ENCODE measurements at places on chromosomes 2 and 18.
A peak's percentile ranks its signal among the peaks of the same experiment; 100 is the strongest.

DNA sequence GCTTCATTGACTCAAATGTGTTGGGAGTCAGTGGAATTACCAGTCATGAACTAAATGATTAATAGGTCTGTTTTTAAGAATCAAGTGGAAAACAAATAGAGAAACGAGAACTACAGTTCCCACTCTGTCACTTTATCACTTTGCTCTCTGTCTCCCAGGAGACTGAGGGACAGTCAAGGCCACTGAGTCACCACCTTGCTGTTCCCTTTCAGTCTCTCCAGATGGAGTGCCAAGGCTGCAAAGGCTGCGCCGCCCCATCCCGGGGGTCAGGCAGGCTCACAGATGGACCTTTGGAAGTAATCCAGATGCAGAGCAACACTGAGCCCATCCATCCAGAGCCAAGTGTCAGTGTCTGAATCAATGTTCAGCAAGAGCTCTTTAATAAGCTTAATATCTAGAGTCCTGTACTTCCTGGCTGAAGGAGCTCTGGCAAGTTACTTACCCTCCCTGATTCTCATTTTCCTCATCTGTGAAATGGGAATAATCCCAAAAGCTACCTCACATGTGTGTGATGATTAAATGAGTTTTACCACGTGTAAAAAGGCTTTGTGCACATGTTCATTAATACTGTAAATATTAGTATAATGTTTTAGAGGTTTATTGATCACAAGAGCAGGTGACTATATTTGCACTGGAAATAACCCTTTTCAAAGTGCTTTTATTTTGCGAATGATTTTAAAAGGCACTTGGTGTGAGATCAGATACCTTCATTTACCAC, 43.0 kb upstream of the EFEMP1 start:
- H3K27ac ChIP-seq = no peak overlapping the region
- no peak for DNase-seq
- no peaks in the 10 kb centered on the region for H3K36me3 ChIP-seq
- no peaks in the 10 kb centered on the region for H3K4me1 ChIP-seq
- H3K27me3 ChIP-seq = no peaks in the 10 kb centered on the region
- H3K4me3 ChIP-seq = no peak overlapping the region

GRCh38 chr2:138493334-138493733, 8.2 kb upstream of the SPOPL start:
- H3K36me3 ChIP-seq = no peaks in the 10 kb centered on the region
- no peak overlapping the region for H3K27ac ChIP-seq
- H3K27me3 ChIP-seq = no peaks in the 10 kb centered on the region
- no peak overlapping the region for H3K4me3 ChIP-seq

- no peaks in the 10 kb centered on the region for H3K4me1 ChIP-seq
- DNase-seq = no peak
These were observed 264.4 kb downstream of the ERBB4 start for GRCh38 chr2:212274215-212274614.

GRCh38 chr2:69501301-69501700, 64.1 kb upstream of the NFU1 start:
- no peak for DNase-seq
- H3K36me3 ChIP-seq = no peaks in the 10 kb centered on the region
- no peak overlapping the region for H3K4me3 ChIP-seq
- no peak overlapping the region for H3K27ac ChIP-seq
- H3K27me3 ChIP-seq = no peaks in the 10 kb centered on the region
- H3K4me1 ChIP-seq = peaks cover 3% of the 10 kb centered on the region

- no peaks in the 10 kb centered on the region for H3K4me1 ChIP-seq
- H3K27ac ChIP-seq = no peak overlapping the region
- no peaks in the 10 kb centered on the region for H3K36me3 ChIP-seq
- H3K27me3 ChIP-seq = no peaks in the 10 kb centered on the region
- DNase-seq = no peak
These were observed 15.8 kb downstream of the GKN2 start for GRCh38 chr2:68936889-68937288.

- H3K4me3 ChIP-seq = no peak overlapping the region
- no peak overlapping the region for H3K27ac ChIP-seq
- DNase-seq = no peak
- H3K36me3 ChIP-seq = no peaks in the 10 kb centered on the region
- no peaks in the 10 kb centered on the region for H3K4me1 ChIP-seq
- no peaks in the 10 kb centered on the region for H3K27me3 ChIP-seq
These were observed 404.7 kb downstream of the BCL11A start for GRCh38 chr2:60148716-60149115.

- H3K27me3 ChIP-seq = no peaks in the 10 kb centered on the region
- DNase-seq = no peak
- no peaks in the 10 kb centered on the region for H3K4me1 ChIP-seq
- H3K27ac ChIP-seq = no peak overlapping the region
These were observed 3.9 kb upstream of the CYTIP start for GRCh38 chr2:157447741-157448140.

DNA sequence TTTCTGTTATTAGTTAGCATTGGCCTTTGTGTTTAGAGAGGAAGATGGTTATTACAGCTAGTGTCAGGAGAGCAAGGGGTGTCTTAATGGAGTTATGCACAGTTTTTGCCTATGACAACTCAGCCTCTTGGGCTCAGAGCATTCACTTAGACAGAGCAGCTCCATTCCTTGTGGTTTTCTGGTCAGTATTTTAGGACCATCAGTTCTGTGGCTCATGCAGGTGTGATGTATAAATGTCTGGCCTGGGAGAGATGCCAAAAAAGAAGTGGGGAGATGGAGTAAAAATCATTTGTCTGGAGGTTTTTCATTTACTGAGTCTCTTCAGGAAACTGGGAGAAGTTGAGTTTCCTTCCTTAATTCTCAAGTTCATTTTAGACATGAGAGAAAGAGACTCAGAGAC, 79.7 kb downstream of the PRKCE start:
- H3K27ac ChIP-seq = no peak overlapping the region
- H3K36me3 ChIP-seq = no peaks in the 10 kb centered on the region
- 0 out of 2 replicates have a peak, but pooled peaks cover 3% of the 10 kb centered on the region for H3K4me1 ChIP-seq
- DNase-seq = no peak
- H3K27me3 ChIP-seq = no peaks in the 10 kb centered on the region

- 0 out of 2 replicates have a peak overlapping the region, but pooled peaks have one; percentile 7 for H3K27ac ChIP-seq
- peaks cover 24% of the 10 kb centered on the region for H3K27me3 ChIP-seq
- H3K4me1 ChIP-seq = peaks cover 7% of the 10 kb centered on the region
- DNase-seq = peak; percentile 82
- no peaks in the 10 kb centered on the region for H3K36me3 ChIP-seq
- H3K4me3 ChIP-seq = peak overlapping the region; percentile 71
These were observed 864 bp downstream of the LBH start for GRCh38 chr2:30231996-30232800.

DNA sequence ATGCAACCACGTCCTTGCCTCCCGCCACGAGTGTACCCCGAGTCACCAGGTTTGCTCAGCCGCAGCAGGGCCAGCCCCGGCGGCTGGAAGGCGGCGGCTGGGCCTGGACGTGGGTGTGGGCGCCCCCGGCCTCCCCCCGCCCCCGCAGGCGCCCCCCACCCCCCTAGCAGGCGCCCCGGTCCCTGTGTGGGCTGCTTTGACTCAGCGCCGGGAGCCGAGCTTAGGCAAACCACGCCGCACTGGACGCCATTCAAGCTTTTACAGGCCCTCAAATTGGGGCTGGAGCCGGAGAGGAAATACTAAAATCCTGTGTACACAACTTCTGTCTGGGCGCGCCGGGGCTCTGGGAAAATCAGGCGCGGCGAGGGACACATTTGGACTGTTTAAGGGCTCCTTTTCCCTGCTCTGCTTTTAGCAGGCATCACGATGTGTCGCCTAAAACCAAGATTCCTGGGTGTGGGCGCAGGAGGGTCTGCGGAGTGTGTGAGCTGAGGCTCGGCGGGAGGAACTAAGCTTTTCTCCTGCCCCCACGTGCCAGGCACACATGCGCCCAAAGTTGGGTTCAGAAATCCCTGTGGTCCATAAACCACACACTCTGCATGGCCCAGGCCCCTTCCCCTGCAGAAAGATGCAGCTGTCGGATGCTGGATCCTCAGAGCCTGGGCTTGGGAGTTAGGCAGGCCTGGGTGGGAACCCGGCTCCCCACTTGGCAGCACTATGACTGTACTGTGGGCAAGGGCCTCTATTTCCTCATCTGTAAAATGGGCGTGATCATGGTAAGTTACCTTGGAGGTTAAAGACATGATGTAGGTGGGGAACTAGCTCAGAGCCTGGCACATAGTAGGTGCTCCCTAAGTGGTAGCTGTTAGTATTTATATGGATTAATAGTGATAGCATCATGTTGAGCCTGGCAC, 57.6 kb downstream of the ATOH8 start:
- H3K4me1 ChIP-seq = no peaks in the 10 kb centered on the region
- H3K27me3 ChIP-seq = no peaks in the 10 kb centered on the region
- H3K27ac ChIP-seq = no peak overlapping the region
- no peaks in the 10 kb centered on the region for H3K36me3 ChIP-seq

DNA sequence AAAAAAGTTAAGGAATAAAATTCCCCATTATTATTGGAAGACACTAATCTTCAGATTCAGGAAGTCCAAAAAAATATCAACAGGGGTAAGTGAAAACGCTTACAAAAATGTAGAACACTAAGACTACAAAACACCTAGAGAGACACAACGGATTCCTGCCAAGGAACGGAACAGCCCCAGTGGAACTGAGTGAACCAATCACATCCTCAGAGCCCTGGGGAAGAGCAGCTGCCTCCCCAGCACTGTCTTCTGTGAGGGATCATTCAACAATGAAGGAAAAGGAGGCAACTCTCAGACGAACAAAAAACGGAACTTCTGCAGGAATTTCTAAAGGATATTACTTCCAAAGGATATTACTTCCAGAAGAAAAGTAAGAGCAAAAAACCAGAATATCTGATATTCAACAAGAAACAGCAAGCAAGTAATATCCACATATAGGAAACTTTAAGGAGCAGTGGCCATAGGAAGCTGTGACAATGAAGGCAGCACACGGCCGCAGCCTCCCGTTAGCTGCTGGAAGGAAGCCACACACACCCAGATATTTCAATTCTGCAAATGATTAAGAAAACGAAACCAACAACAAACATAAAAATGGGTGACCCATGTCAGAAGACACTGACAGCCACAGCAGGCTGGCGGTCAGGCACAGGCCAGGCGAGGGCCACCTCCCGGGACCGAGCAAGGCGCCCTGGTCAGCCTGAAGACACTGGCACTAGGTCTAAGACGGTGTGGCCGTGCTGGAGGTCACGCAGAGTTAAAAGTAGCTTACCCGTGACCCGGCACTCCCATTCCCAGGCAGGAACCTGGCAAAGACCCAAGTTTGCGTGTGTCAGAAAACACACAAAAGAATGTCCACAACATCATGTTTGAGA, 81.8 kb downstream of the HDAC4 start:
- no peak overlapping the region for H3K4me3 ChIP-seq
- H3K4me1 ChIP-seq = no peaks in the 10 kb centered on the region
- peak; percentile 42 for DNase-seq
- H3K36me3 ChIP-seq = 0 out of 2 replicates have a peak, but pooled peaks cover 5% of the 10 kb centered on the region
- H3K27me3 ChIP-seq = no peaks in the 10 kb centered on the region
- no peak overlapping the region for H3K27ac ChIP-seq

DNA sequence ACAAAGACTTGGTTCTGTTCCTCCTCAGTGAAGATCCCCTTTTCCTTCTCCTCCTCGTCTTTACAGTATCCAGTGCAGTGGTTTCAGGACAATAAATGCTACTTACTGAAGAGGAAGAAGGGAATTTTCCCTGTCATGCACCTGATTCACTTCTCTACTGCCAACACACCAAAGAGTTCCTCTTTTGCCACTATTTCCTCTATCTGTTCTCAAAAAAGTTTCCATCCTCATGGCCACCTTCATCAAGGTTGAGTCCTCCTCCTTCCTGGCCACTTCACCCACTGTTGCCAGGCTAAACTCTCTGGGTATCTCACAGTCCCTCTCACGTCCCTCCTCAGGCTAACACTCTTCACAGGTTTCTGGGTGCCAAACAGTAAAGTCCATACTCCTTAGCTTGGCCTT, 41.7 kb downstream of the PLEKHM3 start:
- no peak overlapping the region for H3K4me3 ChIP-seq
- H3K4me1 ChIP-seq = no peaks in the 10 kb centered on the region
- no peak for DNase-seq

- no peaks in the 10 kb centered on the region for H3K4me1 ChIP-seq
- H3K27ac ChIP-seq = no peak overlapping the region
- H3K36me3 ChIP-seq = no peaks in the 10 kb centered on the region
- no peak overlapping the region for H3K4me3 ChIP-seq
These were observed 441.4 kb downstream of the SLC4A3 start for GRCh38 chr2:220068846-220069245.

DNA sequence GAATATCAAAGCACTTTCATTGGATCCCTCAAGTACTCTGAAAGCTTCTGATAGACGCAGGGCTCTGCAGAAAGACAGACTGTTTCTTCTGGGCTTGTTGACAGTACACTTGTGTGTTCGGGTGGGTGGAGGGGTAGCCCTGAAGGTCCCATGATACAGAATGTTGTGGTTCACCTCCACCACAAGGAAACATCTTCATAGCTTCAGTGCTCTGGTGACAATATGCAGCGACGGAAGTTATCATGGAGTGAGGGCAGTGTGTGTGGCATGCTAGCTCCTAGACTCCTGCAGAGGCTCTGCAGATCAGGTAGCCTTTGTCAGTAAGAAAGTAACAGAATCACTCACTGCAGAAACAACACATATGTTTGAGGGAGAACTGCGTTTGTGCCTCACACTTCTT, 90.7 kb downstream of the MEIS1 start:
- H3K4me3 ChIP-seq = no peak overlapping the region
- H3K27me3 ChIP-seq = no peaks in the 10 kb centered on the region
- no peak overlapping the region for H3K27ac ChIP-seq
- H3K4me1 ChIP-seq = peaks cover 3% of the 10 kb centered on the region
- H3K36me3 ChIP-seq = no peaks in the 10 kb centered on the region
- no peak for DNase-seq

DNA sequence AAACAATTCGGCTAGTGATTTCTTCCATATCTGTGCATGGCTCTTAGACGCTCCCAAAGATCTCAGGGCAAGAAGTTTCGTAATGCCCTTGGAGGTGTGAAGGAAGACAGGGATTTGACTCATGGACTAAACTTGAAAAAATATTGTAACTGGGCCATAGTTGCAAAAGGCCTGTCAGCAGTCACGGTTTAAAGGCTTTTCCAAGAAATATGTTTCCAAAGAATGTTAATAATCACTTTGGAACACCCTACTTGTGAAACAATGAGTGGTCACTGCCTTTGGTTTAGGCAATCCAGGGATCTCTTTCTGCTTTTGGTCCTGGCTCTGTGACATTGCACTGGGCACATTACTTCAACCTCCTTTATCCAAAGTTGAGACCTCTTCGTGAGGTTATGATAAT, 102.5 kb upstream of the RASGRP3 start:
- no peak overlapping the region for H3K4me3 ChIP-seq
- H3K4me1 ChIP-seq = no peaks in the 10 kb centered on the region
- no peaks in the 10 kb centered on the region for H3K36me3 ChIP-seq
- no peaks in the 10 kb centered on the region for H3K27me3 ChIP-seq

- no peaks in the 10 kb centered on the region for H3K36me3 ChIP-seq
- H3K27me3 ChIP-seq = no peaks in the 10 kb centered on the region
- no peak for DNase-seq
These were observed 187.9 kb downstream of the NEDD4L start for GRCh38 chr18:58231930-58232329.

GRCh38 chr2:216315802-216316603, 56.3 kb downstream of the MARCHF4 start:
- no peaks in the 10 kb centered on the region for H3K36me3 ChIP-seq
- H3K27me3 ChIP-seq = no peaks in the 10 kb centered on the region
- H3K4me1 ChIP-seq = peaks cover 12% of the 10 kb centered on the region
- no peak overlapping the region for H3K27ac ChIP-seq

All from H1 (cell line).